Activated B cell treated with CpG ODN at 0.5 μM for 24 hours (primary cell): ENCODE measurements at places on chromosomes 16 and 17.

DNA sequence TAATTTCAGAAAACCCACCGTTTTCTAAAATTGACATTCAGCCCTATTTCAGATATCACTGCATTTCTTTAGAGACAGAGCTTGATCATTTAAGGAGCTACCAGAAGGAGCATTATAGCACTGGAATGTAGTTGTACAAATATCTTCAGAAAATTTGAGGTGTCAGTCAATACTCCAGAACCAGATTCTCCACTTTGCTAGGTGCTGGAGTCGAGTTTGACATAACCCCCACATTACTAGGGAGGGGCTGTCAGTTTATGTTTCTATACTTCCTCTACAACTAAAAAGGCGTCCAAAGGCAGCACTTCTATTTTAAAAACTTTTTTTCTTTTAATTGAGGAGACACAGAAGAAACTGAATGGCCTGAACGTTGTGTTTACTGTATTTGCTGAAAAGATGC, 892 bp upstream of the KIAA0513 start:
- no peak for DNase-seq
- peaks cover 42% of the 10 kb centered on the region for H3K4me1 ChIP-seq
- peaks cover 11% of the 10 kb centered on the region for H3K27me3 ChIP-seq
- peak overlapping the region; percentile 62 for H3K27ac ChIP-seq

- DNase-seq = no peak
- H3K27ac ChIP-seq = no peak overlapping the region
- H3K4me1 ChIP-seq = peaks cover 2% of the 10 kb centered on the region
- peaks cover 3% of the 10 kb centered on the region for H3K36me3 ChIP-seq
- no peaks in the 10 kb centered on the region for H3K27me3 ChIP-seq
Observed at GRCh38 chr16:87458424-87458915, 34.4 kb downstream of the ZCCHC14 start.

- H3K27ac ChIP-seq = peak overlapping the region; percentile 99
- no peaks in the 10 kb centered on the region for H3K27me3 ChIP-seq
- H3K36me3 ChIP-seq = peaks cover 27% of the 10 kb centered on the region
- DNase-seq = no peak
Observed at GRCh38 chr16:27238016-27238587, 30.5 kb downstream of the NSMCE1 start.

DNA sequence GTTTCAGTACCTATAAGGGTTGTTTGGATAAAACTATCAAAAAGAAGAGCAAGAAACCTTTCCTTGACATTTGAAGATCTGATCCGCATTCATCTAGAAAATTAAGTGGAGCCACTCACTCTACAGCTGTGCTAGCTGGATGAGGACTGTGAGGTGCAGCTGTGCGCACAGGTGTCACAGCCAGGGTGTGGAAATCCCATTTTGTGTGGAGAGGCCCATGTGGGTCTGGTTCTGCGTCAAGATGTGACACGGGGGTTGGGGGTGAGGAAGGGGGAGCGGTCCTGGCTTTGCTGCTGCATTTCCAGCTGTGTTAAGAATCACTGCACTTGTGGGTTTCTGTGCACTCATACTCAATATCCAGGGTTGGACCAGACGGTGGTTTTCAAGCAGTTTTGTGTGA, 70.7 kb downstream of the CLEC16A start:
- DNase-seq = no peak
- H3K27ac ChIP-seq = no peak overlapping the region
- peaks cover 69% of the 10 kb centered on the region for H3K36me3 ChIP-seq
- H3K4me3 ChIP-seq = no peak overlapping the region
